ENCODE measurements at places on chromosomes 1 and 21.

DNA sequence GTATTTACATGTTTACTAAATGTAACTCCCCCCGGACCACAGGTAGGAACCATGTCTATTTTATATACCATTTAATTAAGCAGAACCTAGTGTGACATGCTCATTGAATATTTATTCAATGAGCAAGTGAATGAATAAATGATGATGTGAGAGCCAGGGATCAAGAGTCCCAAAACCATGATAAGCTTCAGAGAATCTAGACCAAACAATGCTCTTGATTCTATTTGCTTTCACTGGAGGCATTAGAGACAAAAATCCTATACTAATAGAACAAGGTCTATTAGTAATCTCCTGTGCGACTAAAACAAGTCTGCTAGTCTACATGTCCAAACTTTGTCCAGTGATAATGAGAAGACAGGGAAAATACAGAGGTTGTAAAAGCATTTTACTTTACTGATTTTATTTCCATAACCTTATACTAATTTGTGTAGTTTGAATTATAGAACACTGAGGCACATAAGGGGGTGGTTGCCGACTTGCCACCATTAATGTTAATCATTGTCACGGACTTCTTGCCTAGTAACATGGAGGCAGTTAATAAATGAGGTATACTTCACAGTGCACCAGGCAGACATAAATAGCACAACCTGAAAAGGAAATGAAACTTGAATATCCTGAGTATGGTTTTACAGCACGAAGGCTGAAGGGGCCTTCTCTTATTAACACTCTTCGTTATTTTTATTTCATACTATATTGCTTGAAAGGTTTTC lies 69.8 kb downstream of the TBX15 start:
- no peak for DNase-seq

- DNase-seq: no peak
These were observed 19.5 kb downstream of the USP25 start for GRCh38 chr21:15749082-15749860.

DNA sequence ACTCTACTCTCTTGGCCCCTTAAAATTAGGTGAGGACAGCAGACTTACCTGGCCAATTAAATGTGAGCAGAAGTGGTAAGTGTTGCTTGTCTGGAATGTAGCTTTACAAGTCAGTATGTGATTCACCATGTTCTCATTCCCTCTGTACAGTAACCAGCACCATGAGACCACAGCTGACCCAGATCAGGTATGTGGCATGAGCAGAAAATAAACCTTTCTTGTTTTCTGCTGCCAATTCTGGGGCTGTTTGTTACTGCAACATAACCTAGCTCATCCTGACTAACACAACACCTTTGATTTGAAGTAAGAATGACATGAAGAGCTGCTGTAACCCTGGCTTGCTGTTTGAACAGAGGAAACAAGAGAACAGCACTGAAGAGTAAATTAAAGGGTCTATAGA lies 24.9 kb downstream of the ITPKB start:
- DNase-seq: no peak

DNA sequence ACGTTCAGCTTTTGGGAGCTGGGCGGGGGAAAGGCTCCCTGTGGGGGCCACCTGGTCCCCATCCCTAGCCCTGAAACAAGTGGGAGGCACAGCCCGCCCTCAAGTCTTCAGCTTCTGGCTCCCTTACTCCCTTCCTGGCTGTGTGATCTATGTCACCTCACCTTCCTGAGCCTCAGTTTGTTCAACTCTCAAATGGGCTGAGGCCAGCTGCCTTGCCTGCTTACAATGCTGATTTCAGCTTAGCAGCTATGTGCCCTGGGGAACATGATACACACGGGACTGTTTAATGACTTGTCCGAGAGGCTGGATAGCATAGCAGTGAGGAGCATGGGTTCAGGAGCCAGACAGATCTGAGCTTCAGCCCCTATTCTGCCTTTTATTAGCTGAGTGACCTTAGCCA lies 19.3 kb downstream of the GRHL3 start:
- no peak for DNase-seq

- DNase-seq: peak; percentile 23
These were observed 114.4 kb downstream of the DMRTA2 start for GRCh38 chr1:50308878-50309277.

- DNase-seq: no peak
These were observed 178.4 kb upstream of the TMEM51 start for GRCh38 chr1:14975119-14975518.

DNA sequence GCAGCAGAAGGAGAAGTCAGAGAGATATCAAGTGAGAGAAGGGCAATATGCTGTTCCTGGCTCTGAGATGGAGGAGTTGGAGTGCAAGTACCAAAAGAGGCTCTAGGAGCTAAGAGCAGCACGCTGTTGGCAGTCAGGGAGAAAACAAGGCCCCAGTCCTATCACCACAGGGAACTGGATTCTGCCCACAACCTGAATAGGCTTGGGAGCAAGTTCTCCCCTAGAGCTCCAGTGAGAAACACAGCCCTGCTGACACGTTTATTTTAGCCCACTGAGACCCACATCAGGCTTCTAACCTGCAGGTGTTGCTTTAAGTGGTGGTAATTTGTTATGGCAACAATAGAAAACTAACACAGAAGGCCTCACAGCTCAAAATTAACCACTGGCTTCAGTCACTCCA lies 31.8 kb upstream of the ZNF644 start:
- no peak for DNase-seq

DNA sequence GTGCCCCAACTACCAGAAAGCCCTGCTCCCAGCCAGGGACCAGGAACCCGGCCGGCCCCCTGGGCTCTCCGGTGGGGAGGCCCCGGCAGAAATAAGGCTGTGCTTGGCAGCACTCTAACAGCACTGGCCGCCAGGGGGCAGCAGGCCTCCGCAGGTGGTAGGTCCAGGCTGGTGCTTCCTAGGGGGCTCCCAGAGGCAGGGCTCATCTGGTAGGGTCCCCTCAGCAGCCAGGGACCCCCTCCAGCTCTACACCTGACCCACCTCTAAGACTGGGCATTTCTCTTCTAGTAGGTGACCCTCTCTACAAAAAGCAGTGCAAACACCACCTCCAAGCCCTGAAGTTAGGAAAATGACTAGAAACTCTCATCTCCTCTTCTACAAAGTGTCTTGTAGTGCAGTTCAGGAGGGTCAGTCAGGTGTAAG lies 85.6 kb downstream of the STUM start:
- DNase-seq: peak; percentile 51

- DNase-seq: no peak
These were observed 51.5 kb downstream of the RPL5 start for GRCh38 chr1:92883297-92883696.

DNA sequence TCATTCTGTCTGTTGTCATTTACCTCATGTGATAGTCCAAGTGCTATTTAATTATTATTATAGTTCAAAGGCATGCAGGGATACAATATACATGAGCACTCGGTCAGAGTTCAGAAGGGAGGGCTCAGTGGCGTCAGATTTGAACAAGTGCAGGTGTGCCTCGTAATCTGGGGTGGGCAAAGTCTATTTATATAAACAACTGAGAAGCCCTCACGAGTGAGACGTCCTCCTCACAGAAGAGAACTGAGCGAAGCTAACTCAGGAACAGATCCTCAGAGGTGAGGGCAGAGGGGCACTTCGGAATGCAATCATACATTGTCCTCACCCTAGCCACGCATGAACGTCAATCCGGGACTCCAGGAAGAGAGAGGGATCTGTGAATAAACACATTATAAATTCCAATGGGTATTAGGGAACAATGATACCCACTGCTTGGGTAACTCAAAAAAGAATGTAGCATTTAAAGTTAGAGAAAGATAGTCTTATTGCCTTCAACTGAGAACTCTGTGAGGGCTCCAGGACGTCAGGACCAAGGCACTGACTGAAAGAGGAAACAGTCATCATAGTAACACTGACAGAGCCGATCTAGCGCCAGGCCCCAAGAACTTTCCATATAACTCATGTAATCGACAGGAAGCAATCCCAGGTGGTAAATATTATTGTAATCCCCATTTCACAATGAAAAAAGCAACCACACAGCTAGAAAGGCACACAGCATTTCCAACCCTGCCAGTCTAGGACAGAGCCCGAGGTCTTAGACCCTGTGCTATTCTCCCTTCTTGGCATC lies 127.1 kb upstream of the B3GALT2 start:
- no peak for DNase-seq

DNA sequence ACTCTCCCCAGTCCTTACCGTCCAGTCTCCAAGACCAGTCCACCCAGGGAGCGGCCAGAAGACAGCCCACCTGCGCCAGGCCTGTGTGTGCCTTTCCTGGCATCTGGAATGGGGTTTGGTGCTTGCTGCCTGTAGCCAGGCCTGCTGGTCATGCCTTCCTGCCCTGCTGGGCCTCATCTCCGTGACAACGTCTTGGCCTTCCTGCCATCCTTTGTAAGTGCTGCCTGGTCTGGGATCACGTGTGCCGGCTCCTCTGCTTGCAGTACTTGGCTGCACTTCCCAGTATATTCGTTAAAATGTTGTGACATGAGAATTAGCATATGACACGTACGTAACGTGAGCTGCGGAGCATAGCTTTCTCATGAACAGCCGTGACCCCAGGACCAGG lies 145.3 kb upstream of the COL6A1 start:
- DNase-seq: no peak

- no peak for DNase-seq
These were observed 3.3 kb downstream of the SUCO start for GRCh38 chr1:172536256-172536655.

DNA sequence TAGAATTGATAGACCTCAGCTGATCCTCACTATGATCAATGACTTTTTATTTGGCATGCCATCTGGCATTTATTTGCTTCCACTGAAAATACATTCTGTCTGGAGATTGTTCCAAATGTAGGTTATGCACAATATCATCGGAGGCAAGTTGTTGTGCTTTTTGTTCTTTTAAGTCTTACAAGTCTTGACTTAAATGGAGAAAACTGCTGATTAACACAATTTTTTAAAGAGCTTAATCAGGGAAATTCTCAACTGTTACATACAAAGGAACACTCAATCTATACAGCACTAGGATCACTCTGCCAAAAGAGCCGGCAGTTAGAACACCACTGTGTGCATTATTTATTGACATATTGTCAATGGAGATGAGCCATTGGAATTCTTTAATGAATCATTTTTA lies 19.2 kb downstream of the CYYR1 start:
- DNase-seq: no peak

DNA sequence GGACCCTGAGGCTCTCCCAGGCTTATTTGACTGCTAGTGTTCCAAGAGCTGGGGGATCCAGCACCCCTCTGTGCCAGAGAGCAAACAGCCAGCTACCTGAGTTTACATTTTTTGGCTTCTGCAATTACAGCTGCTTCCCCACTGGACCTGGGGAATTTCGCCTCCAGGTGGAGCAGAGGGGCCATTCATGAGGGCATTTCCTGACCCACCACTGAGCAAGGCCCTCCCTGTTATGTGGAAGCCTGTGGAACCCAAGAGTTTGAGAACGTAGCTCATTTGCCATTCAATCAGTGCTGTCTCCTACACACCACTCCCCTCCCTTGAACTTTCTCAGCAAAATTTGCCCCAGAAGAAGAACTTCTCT lies 42.7 kb upstream of the TMEM51 start:
- no peak for DNase-seq

GRCh38 chr21:44407493-44407892 lies 47.8 kb upstream of the LRRC3 start:
- DNase-seq: no peak

DNA sequence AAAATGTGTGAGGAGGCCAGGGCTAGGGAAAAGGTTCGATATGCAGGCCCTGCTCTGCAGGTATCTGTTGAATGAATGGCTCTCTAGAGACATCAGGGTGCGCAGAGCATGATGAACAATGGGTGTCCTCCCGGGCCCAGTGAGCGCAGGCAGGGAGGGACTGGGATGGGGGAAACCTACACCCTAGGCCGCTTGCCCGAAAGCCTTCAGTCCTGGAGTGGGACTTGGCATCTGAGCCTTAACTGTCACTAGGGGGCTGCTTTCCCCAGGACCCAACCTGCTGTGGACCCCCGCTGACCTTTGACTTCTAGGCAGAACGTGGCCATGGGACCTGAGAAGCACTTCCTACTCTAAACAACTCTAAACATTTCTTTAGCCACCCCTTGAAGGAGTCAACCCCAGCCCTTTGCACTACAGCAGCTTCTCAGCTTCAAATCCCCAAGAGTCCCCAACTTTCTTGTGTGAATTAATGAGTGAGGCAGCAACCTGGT lies 444 bp upstream of the MAP3K6 start:
- no peak for DNase-seq

- no peak for DNase-seq
These were observed 3.9 kb downstream of the INKA2 start for GRCh38 chr1:111735321-111735720.

DNA sequence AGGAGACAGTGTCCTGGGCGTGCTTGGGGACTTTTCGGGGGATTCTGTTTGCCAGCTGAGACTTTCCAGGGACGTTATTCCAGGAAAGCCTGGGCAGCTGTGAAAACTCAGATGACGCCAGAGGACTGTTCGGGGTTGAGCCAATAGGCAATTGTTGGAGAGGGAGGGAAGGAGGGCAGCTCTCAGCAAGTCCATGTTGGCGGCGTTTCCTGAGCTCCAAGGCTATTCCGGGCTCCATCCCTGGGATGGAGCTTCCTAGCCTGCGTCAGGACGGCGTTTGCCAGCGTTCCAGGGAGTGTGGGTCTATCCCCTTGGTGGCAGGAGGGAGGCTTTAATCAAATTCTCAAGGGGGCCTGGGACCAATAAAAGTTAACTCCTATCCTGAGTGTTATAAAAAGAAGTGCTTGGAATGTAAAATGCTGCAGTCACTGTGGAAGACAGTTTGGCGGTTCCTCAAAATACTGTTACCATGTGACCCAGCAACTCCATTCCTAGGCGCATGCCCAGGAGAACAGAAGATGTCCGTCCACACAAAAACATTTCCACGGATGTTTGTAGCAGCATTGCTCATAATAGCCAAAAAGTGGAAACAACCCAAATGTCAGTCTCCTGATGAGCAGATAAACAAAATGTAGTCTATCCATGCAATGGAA lies 15.2 kb downstream of the SLC27A3 start:
- no peak for DNase-seq

Data from HAP-1 (cell line).